Stimulated activated CD8-positive, alpha-beta memory T cell treated with anti-CD3 and anti-CD28 coated beads, Interleukin-2, amount 100 ng/mL, for 1 hour (primary cell): ENCODE measurements at places on chromosomes 5 and 9.

DNA sequence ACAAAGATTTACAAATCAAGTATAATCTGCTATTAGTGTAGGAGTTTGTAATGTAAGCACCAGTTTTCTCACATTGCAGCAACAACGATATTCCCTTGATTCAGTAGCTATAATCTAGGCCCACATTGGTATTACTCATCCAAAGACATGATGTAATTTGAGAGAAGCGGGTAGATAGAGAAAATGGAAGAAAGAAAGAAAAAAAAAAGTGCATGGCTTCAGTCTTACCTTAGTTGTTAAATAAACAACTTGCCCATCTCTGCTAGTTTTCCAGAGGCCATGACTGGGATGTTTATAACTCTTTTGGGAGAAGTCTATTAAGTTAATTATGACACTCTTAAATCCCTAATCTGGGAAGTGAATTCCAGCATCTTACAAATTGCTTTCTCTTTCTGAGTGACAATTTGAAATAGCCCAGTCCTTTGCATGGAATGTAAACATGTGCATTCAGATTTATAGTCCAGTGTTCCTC lies 2.8 kb downstream of the MELK start:
- DNase-seq = no peak

DNA sequence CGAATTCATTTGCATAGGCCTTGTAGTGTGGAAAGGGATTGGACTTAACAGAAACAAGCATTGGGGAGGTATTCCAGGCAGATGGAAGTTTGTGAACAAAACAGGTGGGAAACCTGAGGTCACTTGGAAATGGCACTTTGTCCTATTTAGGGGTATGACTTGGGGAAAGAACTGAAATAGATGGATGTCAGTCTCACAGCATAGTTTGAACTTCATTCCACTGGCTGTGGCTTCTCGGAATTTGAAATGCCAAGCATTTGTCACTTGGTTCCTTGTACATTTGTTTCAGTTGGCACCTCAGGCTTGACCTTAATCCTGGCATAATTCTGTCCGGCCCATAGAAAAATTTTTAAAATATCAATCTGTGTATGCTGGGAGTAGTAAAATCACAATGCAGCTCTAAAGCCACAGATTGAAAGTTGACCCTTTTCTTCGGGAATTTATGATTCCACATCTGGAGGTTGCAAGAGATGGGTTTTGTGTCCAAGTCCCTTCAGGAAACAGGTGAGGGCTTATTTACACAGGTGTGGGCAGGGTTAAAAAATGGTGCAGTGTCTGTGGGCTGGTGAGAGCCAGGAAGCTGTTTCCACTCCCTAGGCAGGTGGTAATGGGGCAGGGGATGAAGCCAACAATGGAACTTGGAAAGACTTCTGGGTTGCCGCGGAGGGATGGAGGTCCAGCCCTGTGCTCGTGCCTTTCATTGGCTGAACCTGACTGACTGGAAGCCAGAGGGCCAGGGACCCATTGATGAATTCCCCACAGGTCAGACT lies 39.2 kb upstream of the PDE8B start:
- DNase-seq = no peak

GRCh38 chr5:65013166-65013565 lies 244.4 kb downstream of the CWC27 start:
- no peak for DNase-seq

DNA sequence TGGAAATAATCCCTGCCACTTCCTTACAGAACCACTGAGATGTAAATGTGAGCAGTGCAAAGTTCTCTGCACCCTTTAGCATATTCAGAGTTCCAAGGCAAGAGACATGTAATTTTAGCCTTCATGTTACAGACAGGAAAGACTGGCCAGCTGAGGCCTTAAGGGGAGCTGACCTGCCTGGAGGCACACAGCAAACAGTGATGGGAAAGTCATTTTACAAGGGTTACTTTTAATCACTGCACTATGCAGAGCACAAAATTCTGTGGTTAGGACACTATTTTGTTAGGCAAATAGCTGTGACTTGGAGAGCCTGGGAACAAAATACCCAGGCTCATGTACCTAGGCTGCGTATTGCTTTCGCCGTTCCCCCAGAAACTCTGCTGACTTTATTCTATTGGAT lies 30.2 kb upstream of the TNIP1 start:
- DNase-seq = no peak

DNA sequence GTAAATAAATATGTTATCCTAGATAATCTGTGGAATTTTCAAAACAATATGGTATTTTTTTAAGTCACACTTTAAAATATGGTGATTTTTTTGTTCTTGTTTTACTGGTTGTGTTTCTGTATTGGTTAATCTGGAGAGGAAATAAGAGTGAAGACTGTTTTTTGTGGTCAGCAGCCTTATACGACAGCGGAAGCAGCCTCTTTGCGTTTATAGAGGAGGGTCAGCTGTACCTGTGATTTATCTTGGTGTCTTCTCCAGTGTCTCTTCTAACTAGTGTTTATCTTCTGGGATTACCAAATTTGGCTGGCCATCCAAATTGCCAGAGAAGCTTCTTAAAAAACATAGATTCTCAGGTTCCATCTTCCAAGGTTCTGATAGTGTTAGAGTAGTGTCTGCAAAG lies 58.7 kb downstream of the ICE1 start:
- DNase-seq = no peak

DNA sequence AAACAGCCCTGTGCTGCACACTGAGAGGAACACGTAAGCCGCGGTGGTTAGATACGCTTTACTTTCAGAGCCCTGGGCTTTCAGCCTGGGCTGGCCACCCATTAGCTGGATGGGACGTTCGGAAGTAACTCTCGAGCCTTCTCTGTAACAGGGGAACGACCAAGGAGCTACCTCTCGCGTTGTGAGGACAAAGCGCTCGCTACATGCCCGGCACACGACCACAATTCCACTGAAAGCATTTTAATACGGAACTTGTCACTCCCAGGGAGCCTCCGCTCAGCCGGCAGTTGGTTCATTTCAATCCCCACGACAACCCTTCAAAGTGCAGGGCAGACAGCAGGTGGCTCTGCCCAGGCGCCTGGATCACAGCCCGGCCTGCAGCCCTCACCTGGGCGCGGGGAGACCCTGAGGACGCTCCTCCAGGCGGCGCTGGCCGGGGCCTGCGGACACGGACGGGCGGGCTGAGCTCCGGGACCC lies 368 bp downstream of the SURF1 start:
- DNase-seq = no peak

GRCh38 chr5:155189981-155190380 lies 176.4 kb downstream of the KIF4B start:
- no peak for DNase-seq

DNA sequence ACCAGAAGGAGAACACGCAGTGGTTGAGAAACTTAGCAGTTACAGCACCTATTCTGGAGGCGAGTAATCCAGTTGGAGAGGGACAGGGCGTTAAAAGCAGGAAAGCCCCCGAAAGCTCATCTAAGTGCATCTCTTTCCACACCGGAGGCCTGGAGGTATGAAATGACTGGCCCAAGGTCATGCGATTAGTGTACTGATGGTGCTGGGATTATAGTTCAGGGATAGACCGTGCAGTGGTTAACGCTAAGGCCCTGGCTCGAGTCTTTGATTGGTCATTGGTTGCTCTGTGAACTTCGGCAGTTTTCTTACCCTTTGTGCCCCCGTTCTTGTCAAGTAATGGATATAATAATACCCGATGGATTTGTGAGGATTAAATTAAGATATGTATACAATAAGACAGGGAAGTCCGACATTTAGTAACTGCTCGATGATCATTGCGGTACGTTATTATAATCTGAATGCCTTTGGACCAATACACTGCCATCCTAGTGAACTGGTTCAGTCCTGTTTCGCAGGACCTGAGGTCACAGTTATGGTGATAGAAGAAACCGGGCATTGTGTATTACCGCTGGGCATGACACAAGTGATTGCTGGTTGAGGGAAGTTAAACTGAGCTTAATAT lies 960 bp downstream of the CANX start:
- no peak for DNase-seq

DNA sequence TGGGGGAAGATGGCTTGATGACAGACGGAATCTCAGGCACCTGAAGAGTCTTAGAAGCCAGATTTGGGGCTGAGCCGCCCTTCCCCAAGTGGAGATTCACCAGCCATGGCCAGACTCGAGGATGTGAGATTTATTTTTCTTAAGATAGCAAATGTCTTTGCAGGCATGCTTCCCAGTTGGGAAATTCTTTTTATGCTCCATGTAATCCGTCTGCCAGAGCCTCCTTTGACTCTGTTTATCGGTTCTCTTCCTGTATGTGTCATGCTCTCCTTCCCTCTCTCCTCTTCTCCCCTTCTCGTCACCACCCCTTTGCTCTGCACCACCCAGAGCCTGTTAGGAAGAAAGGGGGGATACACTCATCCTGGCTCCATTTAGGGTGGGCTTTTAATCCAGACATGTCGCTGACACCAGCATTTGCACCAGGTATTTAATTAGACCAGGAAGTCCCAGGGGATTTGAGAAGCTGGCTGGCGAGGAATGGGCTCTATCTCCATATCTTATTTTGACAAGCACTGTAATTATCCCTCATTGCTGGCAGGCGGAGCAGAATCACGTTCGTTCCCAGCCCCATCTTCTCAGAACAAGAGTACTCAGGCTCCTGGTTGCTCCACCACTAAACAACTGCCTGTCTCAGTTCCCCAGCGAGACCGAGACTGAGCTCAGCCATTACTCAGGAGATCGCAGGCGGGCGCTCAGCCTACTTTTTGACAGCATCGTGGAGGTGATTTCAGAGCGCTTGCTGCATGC lies 50.9 kb downstream of the KCNIP1 start:
- DNase-seq = no peak

DNA sequence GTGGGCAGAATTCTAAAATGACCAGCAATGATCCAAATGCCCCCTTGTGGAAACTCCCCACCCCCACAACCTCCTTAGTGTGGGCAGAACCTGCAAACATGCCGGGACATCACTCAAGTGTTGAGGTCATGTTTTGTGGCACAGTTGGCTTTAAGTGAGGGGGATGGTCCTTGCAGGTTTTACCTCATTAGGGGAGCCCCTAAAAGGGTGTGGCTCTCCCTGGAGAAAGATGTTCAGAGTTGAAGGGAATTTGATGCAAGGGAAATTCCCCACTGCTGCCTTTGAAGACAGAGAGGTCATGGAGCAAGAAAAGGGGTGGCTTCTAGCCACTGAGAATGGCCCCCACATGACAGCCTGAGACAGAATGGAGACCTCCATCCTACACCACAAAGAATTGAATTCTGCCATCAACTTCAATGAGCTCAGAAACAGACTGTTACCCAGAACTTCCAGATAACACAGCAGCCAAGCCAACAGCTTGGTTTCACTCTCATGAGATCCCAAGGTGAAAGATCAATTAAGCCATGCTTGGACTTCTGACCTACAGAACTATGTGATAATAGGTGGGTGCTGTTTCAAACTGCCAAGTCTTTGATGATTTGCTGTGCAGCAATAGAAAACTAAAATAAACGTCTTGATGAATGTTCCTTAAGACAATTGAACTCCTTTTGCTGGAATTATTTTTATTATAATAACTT lies 103.4 kb downstream of the MED10 start:
- no peak for DNase-seq

- no peak for DNase-seq
Measured at GRCh38 chr5:73321757-73322436, 126.7 kb downstream of the FOXD1 start.

- no peak for DNase-seq
Measured at GRCh38 chr5:150078802-150079689, 7.3 kb downstream of the CSF1R start.

- no peak for DNase-seq
Measured at GRCh38 chr5:150146862-150147601, 8.6 kb downstream of the PDGFRB start.

DNA sequence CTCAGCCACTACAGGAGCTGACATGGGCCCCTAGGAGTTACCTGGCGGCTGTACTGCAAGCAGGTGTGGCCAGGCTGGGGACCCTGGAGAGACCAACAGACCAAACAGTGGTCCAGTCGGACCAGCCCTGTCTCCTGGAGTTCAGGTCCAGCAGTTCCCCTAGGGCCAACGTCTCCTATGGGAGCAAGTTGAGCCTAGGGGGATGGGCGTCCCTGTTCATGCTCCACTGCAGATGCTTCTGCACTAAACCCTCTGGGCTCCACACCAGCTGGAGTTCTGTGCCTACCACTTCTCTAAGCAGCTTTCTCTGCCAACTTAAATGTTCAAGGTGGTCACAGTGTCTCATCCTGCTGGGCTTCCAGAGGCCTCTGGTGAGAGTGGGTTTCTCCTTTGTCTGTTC lies 20.6 kb upstream of the OMD start:
- no peak for DNase-seq

GRCh38 chr9:93452710-93453046 lies 703 bp downstream of the FAM120AOS start:
- no peak for DNase-seq

- DNase-seq = no peak
Measured at GRCh38 chr5:176362233-176362490, 598 bp upstream of the KIAA1191 start.

DNA sequence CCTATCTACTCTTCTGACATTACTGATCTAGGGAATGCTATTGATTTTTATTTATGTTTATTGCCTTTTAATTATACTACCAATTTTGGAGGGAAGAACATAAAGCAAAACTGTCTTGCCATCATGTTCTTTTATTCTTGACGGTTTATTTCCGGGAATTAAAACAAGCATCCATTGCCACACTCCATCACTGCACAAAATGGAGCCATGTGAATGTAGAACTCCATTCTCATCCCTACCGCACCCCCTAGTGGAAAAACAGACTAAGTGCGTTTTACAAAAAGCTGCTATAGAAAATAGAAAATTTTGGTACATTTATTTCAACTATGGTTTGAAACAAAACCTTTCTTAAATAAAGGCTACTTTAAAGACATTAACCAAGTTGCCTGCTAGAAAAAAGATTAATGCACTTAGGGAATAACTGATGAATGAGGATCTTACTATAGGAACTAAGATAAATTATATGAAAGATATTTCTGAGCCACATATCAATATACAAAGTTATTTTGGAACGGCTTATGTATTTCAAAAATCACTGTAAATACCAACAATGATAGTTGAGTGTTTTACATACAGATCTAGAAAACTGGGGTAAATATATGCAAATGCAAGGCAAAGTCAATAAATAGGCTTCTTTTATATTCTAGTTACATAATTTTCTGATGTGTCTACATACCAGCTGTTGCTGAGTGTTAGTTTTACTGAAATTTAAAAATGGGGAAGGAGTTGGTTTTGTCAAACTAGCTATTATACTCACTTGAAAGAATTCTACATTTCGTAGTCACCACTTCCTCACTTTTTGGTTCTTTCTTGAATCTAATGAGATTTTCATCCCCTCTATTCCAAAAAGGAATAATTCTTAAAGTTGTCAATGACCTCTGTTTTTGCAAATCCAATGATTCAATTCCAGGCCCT lies 26.5 kb downstream of the OXCT1 start:
- no peak for DNase-seq

GRCh38 chr5:12023614-12024241 lies 119.5 kb upstream of the CTNND2 start:
- no peak for DNase-seq
